ENCODE measurements at places on chromosomes 7 and 10. TPM values are rescaled to one million over a fixed set of nuclear protein-coding genes. Genes with fewer than 3 reads are reported as not detected.

RBP3 gene
- not detected for total RNA-seq

HACD1 gene
- total RNA-seq = 1.9 TPM

GRCh38 chr10:35347899-35348608, 11.7 kb downstream of the CCNY start:
- no peaks in the 10 kb centered on the region for H3K36me3 ChIP-seq
- no peak overlapping the region for H3K27ac ChIP-seq

- no peak for DNase-seq
- H3K36me3 ChIP-seq = peaks cover 52% of the 10 kb centered on the region
- H3K27me3 ChIP-seq = no peaks in the 10 kb centered on the region
- peaks cover 55% of the 10 kb centered on the region for H3K4me1 ChIP-seq
- H3K4me3 ChIP-seq = peak overlapping the region; percentile 96
Measured at GRCh38 chr10:3780771-3781467, 4.1 kb downstream of the KLF6 start.

DNA sequence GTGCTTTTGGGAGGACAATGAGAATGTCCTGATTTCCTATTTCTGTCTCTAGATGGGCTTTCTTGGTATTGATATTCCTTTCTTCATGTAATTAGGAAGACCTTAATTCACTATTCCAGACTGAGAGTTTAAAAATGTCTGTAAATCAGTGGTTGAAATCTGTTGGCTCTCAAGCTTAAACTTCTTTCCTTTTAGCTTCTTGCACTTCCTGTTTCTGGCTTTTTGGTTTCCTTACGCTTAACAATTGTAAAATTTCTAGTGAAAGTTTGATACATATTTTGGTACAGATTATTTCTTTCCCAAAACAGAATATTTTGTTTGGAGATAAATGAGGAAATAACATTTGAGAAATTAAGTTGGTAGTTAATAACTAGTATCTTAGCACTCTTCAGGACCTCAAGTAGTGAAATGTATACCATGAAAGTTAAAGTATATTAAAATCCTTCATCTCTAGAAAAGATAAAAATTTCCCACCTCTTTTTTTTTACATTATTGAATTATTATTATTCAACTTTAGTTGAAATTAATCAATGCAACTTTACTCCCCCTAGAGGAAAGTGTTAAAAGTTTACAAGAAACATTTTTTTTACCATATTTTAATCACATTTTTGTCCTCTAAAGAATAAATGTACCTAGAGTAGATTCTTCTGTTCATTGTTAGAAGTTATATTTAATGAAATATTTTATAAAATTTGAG, 137.2 kb downstream of the PHTF2 start:
- no peak overlapping the region for H3K27ac ChIP-seq
- no peaks in the 10 kb centered on the region for H3K4me1 ChIP-seq
- no peaks in the 10 kb centered on the region for H3K36me3 ChIP-seq
- H3K27me3 ChIP-seq = no peaks in the 10 kb centered on the region
- no peak overlapping the region for H3K4me3 ChIP-seq
- DNase-seq = no peak

DNA sequence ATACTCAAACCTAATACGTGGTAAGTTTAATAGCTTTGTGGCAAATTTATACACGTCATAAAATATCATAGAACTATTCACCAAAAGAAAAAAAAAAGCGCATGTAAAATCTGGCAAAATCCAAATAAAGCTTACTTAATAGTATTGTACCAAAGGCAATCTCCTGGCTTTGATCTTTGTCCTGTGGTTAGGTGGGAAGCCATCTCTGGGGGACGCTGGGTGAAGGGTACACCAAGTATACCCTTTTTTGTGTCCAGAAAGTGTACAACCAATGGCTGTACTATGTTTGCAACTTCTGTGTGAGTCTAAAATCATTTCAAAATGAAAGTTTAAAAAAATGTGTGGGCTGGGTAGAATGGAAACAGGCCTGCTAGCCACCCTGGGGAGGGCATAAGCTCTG, 47.6 kb upstream of the ENO4 start:
- no peak for DNase-seq
- no peak overlapping the region for H3K4me3 ChIP-seq
- H3K36me3 ChIP-seq = no peaks in the 10 kb centered on the region
- peaks cover 34% of the 10 kb centered on the region for H3K27me3 ChIP-seq
- no peak overlapping the region for H3K27ac ChIP-seq
- no peaks in the 10 kb centered on the region for H3K4me1 ChIP-seq

- H3K27me3 ChIP-seq = no peaks in the 10 kb centered on the region
- DNase-seq = no peak
- H3K27ac ChIP-seq = no peak overlapping the region
- H3K4me1 ChIP-seq = no peaks in the 10 kb centered on the region
- no peaks in the 10 kb centered on the region for H3K36me3 ChIP-seq
Measured at GRCh38 chr7:117230276-117231046, 92.4 kb downstream of the WNT2 start.

DNA sequence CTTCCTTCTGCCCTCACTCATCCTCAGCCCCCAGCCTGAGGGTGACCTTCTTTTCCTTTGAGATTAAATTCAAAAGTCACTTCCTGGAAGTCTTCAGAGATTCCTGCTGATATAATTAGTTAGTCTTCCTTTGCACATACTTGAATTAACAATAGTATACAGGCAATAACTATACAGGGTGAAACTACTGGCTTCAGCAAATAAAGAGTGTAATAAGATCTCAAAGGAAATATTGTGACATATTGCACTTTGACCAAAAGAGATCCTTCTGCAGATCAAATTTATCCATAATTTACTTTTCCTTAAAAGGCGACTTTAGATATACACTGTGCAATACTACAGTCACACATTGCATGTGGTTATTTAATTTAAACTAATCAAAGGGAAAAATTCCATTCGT, 123.8 kb downstream of the SEMA3A start:
- H3K27ac ChIP-seq = no peak overlapping the region
- H3K27me3 ChIP-seq = no peaks in the 10 kb centered on the region
- no peaks in the 10 kb centered on the region for H3K4me1 ChIP-seq

- H3K36me3 ChIP-seq = no peaks in the 10 kb centered on the region
- no peak overlapping the region for H3K4me3 ChIP-seq
- H3K4me1 ChIP-seq = peaks cover 3% of the 10 kb centered on the region
- no peaks in the 10 kb centered on the region for H3K27me3 ChIP-seq
Measured at GRCh38 chr7:114102996-114103395, 184.2 kb upstream of the PPP1R3A start.

GRCh38 chr10:111732166-111732785, 451.3 kb downstream of the GPAM start:
- H3K27ac ChIP-seq = no peak overlapping the region
- DNase-seq = no peak
- no peaks in the 10 kb centered on the region for H3K36me3 ChIP-seq
- no peaks in the 10 kb centered on the region for H3K4me1 ChIP-seq
- H3K4me3 ChIP-seq = no peak overlapping the region

GRCh38 chr7:101956130-101956529, 138.7 kb downstream of the CUX1 start:
- no peak overlapping the region for H3K27ac ChIP-seq
- no peaks in the 10 kb centered on the region for H3K27me3 ChIP-seq
- peaks cover 3% of the 10 kb centered on the region for H3K4me1 ChIP-seq
- H3K36me3 ChIP-seq = no peaks in the 10 kb centered on the region
- H3K4me3 ChIP-seq = no peak overlapping the region

DNA sequence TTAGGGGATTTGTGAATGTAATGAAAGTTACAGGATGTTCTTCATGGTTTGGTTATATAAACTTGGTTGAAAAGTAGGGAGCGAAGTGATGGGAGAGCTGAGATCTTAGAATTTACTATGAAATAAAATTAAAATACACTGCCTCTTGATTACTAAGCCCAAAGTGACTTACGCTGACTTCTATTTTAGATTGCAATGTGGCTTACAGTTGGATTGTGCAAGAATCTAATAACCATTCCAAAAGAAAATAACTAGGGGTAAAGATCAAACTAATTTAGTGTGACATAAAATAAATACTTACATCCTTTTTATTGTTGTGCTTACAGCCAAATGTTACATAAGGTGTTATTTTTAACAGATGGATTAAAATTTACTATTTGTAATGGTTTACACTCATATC, 15.3 kb downstream of the WNT16 start:
- H3K27ac ChIP-seq = no peak overlapping the region
- H3K36me3 ChIP-seq = no peaks in the 10 kb centered on the region
- DNase-seq = no peak
- no peak overlapping the region for H3K4me3 ChIP-seq
- H3K4me1 ChIP-seq = no peaks in the 10 kb centered on the region
